Stimulated activated naive CD8-positive, alpha-beta T cell treated with anti-CD3 and anti-CD28 coated beads, Interleukin-15, amount 100 ng/mL, for 72 hours (primary cell): ENCODE measurements at places on chromosomes 4 and X.

- no peak for DNase-seq
Observed at GRCh38 chr4:2712261-2712842, 43.8 kb downstream of the TNIP2 start.

DNA sequence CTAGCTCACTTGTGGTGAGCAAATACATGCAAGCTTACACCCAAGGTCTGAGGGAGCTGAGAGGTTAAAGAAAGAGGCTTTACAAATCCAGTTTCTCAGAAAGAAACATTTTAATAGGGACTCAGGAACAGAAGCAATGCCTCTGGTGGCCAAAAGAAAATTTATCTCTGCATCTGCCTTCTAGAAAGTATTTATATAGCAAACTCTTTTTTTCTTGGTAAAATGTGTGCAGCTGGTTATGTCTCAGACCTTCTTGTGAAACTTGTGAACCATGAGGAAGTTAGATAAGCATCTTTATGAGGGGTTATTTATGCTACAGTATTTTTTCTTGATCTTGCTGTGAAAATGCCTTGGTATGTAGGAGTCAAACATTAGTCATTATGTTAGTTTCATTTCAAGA, 48.5 kb upstream of the CYSLTR1 start:
- no peak for DNase-seq

DNA sequence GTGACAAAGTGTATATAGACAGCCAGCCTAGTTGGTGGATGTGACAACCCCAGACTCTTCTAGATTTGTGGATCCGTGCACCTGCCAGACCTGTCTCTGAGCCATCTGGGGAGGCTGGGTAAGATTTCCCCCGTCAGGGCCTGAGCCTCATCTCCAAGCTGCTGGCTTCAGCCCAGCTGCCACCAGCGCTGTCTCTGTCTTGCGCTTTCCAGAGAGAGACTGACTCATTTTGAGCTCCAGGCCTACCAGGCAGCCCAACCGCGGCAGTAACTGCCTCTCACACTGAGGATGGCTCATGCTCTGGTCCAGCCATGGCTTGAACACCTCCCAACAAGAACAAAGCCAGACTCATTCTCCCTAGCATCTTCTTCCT, 26.4 kb downstream of the NOP14 start:
- DNase-seq = peak; percentile 64

- DNase-seq = no peak
Observed at GRCh38 chrX:2423899-2424298, 76.9 kb downstream of the DHRSX start.

DNA sequence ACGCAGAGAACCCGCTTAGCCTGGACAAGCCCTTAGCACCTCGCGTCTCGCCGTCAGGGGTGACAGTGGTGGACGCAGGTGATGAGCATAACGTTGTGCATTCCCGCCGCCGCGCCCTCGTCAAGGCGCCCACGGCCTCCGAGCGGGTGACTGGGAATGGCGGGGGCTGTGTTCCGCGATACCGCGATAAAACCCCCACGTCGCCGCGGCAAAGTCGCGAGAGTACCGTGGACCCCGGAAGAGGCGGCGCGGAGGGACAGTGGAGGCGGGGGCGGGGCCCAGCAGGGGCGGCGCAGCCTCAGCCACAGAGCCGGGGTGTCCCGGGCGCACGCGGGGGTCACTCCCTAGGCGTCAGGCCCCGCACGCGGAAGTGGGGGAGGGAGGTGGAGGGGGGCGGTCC, 53.8 kb downstream of the ZFYVE28 start:
- DNase-seq = peak; percentile 63

DNA sequence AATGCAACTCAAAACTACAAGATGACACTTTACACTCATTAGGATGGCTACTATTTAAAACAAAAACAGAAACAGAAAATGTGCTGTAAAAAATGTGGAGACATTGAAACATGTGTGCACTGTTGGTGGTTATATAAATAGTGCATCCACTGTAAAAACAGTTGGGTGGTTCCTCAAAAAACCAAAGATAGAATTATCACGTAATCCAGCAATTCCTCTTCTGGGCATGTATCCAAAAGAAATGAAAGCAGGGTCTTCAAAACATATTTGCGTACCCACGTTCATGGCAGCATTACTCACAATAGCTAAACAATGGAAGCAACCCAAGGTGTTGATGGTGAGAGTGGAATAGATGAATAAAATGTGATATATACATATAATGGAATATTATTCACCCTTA, 967.2 kb downstream of the TRAM1L1 start:
- no peak for DNase-seq

- peak; percentile 42 for DNase-seq
Observed at GRCh38 chr4:51831133-51831532, 11.8 kb upstream of the DCUN1D4 start.

DNA sequence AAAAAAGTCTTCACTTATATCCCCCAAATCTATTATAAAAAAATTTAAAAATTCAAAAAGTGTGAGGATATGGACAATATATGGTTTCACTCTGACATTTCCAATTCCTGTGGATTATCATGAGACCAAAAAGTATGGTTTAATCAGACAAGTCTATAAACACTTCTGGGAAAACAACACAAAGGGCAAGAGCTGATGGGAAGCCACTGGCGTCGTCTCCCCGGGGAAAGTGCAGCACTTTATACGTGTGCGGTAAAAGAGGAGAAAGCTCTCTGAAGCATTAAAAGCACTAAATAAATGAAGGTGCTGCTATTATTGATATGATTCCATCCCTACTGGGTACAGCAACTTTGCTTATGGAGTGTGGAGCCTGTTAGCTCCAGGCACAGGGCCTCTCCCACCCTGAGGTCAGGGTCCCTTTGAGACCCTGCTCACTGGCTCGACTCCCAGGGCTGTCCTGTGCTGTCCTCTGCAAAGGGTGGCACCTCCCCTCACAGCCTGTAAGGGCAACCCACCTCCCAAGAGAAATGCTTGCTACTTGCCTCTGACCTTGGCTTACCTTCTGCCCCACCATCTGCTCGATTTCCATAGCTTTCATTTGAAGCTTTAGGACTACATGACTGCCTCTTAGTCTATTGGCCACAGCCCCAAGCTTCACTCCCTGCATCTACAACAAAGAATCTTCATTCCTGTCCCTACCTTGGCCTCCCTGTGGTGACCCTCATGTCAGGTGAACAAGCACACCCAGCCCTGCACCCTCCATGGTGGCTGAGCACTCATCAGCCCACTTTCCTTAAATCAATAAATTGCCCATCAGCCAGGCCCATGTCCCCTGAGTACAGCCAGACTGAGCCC, 248.6 kb downstream of the HNRNPD start:
- DNase-seq = no peak

GRCh38 chr4:14887842-14888433, 114.3 kb upstream of the CPEB2 start:
- no peak for DNase-seq

DNA sequence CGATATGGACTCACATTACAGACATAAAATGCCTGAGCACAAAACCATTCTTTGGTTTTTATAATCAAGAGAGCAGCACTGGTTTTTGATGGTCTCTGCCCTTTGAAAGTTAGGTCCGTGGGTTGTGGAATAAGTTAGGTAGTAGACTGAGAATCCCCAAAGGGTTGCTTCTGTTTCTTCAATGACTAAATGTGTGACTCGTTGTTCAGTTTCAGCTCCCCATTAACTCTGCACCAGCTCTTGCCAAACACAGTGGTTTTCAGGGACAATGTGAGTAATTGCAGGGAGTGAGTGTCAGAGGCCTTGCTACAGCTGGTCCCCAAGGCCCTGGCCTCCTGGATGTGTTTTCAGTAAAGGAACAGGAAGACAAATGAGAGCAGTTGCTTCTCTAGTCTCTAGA, 24.8 kb downstream of the SMIM20 start:
- peak; percentile 39 for DNase-seq

GRCh38 chr4:79495447-79495846, 87.4 kb upstream of the GK2 start:
- no peak for DNase-seq

DNA sequence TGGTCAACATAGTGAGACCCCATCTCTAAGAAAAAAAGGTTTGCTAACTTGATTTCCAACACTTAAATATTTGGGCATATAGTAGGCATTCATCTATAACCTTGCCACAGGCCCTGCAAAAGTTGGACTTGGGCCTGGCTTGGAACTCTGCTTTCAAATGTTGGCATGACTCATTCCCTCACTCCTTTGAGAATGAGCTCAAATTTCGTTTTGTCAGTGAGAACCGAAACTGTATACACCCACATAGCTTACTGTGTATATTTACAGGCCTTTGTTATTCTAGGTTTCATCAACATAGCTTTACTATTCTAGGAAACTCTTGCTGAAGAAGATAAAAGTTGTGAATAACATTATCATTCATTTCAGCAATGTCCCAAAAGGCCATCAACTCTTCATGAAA, 88.7 kb upstream of the ELOVL6 start:
- DNase-seq = peak; percentile 16

GRCh38 chrX:39470588-39471407, 627.0 kb downstream of the BCOR start:
- DNase-seq = no peak

- DNase-seq = no peak
Observed at GRCh38 chr4:114264452-114264851, 285.0 kb upstream of the ARSJ start.

GRCh38 chrX:21863241-21863640, 7.5 kb downstream of the YY2 start:
- no peak for DNase-seq

DNA sequence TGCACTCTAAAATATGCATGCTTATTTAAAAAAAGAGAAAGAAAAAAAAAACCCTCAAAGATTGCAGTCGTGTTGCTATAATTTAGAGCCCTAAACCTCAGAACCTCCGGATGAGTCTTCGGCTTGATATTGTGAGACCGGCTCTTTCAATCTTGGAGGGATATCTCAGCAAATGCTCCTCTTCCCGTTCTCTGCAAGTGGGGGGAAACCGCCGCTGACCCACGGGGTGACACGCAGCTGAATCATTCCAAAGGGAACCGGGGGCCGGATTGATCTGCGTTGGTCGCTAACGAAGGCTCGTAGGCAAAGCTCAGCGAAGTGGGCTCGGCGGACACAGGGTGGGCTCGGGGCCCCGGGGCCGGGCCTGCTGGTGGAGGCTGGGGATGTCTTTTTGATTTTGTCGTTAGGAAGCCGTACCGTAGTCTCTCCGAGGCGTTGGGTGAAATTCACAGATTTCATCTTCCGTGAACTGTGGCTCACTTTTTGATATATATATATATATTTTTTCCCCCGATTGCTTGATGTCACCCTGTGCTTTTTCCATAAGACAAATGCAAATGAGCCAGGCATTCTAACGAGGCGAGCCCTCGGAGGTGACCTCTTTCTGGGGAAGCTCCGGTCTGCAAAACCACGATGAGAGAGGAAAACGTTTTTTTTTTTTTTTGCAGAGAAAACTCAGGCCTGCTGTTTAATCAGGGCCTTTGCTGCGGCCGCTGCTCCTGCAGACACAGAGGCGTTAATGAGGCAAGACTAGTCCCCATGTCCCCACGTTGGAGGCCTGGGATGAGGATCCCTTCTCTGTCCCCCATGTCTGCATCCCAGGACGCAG, 110.7 kb upstream of the PPP2R3B start:
- no peak for DNase-seq

GRCh38 chr4:183626168-183626567, 32.8 kb downstream of the RWDD4 start:
- no peak for DNase-seq

DNA sequence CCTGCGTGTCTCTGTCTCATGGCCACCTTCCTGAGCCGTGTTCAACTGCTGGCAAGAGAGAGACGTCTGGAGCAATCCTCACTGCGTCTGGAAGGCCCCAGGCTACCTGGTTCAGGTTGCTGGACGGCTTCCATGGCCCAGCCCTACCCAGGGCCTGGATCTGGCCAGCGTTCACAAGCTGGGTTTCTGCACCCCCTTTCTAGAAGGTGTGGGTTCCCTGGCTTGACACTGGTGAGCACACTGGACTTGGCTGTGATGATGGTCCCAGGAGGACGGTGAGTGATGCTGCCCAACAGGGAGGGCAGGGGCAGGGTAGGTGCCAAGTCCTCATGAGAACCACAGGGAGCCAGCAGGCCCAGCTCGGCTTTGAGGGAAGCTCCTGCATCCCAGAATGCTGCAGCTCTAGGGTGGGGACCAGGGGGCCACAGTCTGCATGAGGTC, 63.4 kb downstream of the HTRA3 start:
- no peak for DNase-seq

- DNase-seq = no peak
Observed at GRCh38 chrX:20217271-20217670, 49.4 kb downstream of the RPS6KA3 start.

DNA sequence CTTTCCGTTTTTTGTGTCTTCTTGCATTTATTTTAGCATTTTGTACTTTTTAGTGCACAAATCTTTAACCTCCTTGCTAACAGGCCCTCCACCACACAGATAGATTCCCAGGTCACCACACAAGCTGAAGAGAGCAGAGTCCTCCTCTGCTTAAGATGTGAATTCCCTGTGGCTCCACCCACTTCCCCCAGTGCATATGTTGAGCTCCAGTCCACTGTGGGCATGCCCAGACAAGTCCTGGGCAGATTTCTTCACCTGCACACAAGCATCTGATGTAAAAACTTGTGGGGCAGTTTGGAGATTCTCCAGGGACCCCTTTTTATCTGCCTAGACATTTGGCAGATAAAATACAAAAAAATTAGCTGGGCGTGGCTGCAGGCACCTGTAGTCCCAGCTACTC, 19.8 kb upstream of the PASD1 start:
- DNase-seq = no peak

- DNase-seq = no peak
Observed at GRCh38 chr4:75907966-75908365, 5.7 kb upstream of the PPEF2 start.

DNA sequence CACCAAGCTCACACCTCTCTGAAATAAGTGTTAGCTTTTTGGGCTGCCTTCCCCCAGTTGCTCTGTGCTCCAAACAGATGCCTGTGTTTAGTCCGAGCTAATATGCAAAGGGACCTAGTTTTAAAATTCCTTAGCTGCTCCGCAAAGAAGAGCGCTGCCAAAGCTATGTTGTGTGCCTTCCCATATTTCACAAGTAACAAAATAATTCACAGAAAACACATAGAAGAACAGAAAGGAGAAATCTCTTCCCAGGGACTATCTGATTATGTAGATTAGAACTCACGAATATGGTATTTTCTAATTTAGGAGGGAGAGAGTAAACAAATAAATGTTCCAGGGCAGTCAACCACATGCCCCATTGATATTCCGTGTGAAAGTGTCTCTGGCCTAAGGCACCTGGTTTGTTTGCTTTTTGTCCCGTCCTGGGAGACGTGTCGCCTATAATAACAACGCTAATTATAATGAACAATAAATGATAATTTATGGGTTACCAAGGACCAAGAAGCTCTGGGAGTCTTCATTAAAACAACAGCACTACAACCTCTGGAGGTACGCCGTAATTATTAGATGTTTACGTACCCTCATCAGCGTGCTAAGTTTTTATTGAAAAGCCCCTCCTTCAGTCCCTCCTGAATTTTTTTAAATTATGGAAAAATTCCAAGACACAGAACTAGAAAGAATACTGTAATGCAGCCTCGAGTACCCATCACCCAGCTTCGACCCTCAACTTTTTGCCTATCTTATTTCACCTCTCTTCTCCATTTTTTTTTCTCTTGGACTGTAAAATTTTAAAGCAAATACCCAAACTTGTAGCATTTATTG, 1.2 kb upstream of the CCNG2 start:
- DNase-seq = no peak

DNA sequence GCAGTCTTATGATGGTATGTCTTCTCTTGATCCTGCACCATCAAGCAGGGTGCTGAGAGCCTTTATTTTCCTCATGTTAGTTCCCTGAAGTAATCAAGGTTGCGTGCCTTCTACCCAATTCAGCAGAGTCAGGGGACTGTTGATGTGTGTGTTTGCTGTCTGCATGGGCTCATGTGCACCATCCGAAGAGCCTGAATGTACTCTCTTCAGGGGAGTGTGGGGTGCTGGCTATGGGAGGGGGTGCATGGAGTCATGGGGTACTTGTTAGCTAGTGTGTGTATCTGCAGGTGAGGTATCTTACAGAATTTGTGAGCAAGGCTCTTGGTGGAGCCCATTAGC, 154.3 kb upstream of the ANXA3 start:
- no peak for DNase-seq
